ENCODE measurements at places on chromosomes 1 and 21. TPM values are rescaled to one million over a fixed set of nuclear protein-coding genes. Genes with fewer than 3 reads are reported as not detected.

CD160 gene
- polyA plus RNA-seq = 0.74 TPM

GRCh38 chr1:211650904-211651303, 24.5 kb downstream of the NEK2 start:
- no peaks in the 10 kb centered on the region for H3K36me3 ChIP-seq
- H3K27me3 ChIP-seq = peaks cover 8% of the 10 kb centered on the region
- no peak for DNase-seq
- H3K4me3 ChIP-seq = no peak overlapping the region
- no peak overlapping the region for H3K27ac ChIP-seq

DNA sequence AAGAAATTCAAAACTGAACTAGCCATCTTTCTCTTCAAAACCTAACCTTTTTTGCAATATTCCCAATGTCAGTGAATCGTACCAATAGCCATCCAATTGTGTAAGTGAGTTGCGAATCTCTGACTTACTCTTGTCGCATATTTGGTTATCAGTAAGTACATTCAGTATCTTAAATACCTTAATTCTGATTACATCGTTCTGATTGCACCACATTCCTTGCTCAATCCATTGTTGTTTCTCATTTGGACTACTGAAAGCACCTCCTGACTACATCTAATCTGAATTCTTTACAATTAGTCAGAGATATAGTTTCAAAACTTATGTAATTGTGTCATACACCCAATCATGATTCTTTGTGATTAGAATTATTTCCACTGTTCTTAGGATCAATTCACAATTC, 16.8 kb upstream of the BRINP3 start:
- H3K27ac ChIP-seq = no peak overlapping the region
- H3K36me3 ChIP-seq = no peaks in the 10 kb centered on the region
- no peak for DNase-seq
- H3K4me1 ChIP-seq = no peaks in the 10 kb centered on the region

GRCh38 chr1:89273324-89273778, 691 bp upstream of the GBP5 start:
- H3K27ac ChIP-seq = peak overlapping the region; percentile 90
- DNase-seq = no peak
- no peaks in the 10 kb centered on the region for H3K27me3 ChIP-seq
- peaks cover 33% of the 10 kb centered on the region for H3K4me1 ChIP-seq
- peak overlapping the region; percentile 95 for H3K4me3 ChIP-seq

DNA sequence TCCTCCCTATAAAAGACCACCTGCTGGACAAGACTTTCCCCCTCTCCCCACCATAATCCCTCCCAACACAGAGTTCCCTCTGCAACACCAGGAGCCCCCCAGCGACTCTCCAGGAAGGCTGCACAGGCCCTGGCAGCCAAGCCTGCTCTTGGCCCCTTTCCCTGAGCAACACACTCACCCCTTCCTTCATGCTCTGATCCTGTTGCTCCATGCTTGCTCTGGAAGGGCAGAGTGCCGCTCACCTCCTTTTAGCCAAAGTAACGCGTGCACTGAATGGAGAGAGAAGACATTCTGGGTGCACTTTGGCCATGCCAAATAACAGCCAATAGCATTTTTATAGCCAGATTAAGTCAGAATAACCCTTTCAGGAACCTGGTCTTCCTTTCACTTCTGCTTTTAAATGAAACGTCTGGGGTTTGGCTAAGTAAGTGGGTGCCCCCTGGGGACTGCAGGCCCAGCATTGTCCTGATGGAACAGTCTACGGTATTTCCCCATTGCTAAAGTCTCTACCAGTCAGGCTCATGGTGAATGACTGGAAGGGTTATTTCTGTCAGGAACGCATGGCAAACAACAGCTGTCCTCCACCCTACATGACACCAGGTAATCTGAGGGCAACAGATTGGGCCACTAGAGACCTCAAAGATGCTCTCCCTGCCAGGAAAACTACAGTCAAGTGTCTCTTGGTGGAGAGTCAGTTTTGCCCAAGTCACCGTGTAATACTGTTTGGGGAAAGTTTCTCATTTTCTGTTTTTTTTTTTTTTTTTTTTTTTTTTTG, at the start of gene SLC2A5:
SLC2A5 (minus strand) TSS at position 310 of the 775 bp plus-strand sequence; CDS start at position 211, 99 bp downstream.
- peak within 1 kb of the TSS; percentile 98 for H3K4me3 ChIP-seq
- no peaks in the 10 kb centered on the region for H3K27me3 ChIP-seq
- peaks cover 78% of the 10 kb centered on the region for H3K4me1 ChIP-seq
- DNase-seq = peak; percentile 87
- no peaks in the 10 kb centered on the region for H3K36me3 ChIP-seq
- peak within 1 kb of the TSS; percentile 77 for H3K27ac ChIP-seq

SPRR3 gene
- polyA plus RNA-seq = not detected

- H3K36me3 ChIP-seq = no peaks in the 10 kb centered on the region
- peak overlapping the region; percentile 0 for H3K27ac ChIP-seq
- peaks cover 17% of the 10 kb centered on the region for H3K4me1 ChIP-seq
These were observed 19.9 kb downstream of the ELAPOR1 start for GRCh38 chr1:109133815-109134214.

BACE2 gene
- polyA plus RNA-seq = 108 TPM

DNA sequence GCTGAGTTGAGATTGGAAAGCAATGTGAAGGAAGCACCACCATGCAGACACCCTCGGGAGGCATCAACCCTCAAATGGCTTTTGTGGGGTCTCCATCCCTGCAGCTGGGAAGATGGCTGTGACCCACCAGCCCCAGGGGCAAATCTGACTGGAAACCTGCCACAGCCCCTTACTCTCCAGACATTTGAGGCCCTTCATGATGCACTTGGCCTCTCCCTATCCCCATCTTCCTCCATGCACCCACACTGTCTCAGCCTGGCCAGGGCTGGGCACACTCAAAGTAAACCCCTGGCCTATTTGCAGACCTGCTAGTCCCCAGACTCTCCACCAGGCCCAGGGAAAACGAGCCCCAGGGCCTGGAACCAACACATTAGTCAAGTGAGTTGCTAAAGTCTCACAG, 205.2 kb downstream of the MATN1 start:
- DNase-seq = no peak
- no peak overlapping the region for H3K4me3 ChIP-seq
- H3K36me3 ChIP-seq = no peaks in the 10 kb centered on the region
- no peaks in the 10 kb centered on the region for H3K4me1 ChIP-seq

OPTC gene
- polyA plus RNA-seq = not detected

GRCh38 chr1:90713741-90714509, 3.2 kb downstream of the BARHL2 start:
- H3K27ac ChIP-seq = no peak overlapping the region
- H3K4me3 ChIP-seq = no peak overlapping the region
- peaks cover 9% of the 10 kb centered on the region for H3K4me1 ChIP-seq

DNA sequence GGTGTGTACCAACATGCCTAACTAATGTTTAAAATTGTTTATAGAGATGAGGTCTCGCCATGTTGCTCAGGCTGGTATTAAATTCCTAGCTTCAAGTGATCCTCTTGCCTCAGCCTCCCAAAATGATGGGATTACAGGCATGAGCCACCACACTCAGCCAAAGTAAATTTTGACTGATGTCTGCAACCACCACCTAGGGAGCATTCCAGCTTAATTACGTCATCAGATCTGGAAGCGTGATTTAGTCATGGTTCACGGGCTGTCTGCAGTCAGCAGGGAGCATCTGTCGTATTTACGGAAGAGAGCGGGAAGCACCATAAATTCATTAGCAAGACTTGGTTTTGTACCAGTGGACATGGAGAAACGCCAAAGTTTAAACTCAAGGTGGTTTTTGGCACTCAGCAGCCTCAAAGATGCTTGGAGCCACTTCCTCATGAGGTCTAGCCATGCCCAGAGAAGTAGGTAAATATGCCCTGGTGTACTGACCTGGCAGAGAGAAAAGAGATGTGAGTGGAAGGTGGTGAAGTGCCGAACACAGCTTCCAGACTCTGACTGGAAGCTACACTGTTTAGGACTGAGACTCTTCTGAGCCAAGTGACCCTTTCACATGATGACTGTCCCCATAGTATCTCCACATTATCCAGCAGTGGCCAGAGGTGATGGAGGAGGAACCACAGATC, 60.8 kb upstream of the SLC35F3 start:
- no peak overlapping the region for H3K4me3 ChIP-seq
- peaks cover 4% of the 10 kb centered on the region for H3K27me3 ChIP-seq
- H3K4me1 ChIP-seq = no peaks in the 10 kb centered on the region
- DNase-seq = no peak

GRCh38 chr1:185166106-185166505, 9.1 kb downstream of the SWT1 start:
- DNase-seq = no peak
- H3K27me3 ChIP-seq = no peaks in the 10 kb centered on the region
- H3K4me1 ChIP-seq = peaks cover 9% of the 10 kb centered on the region

DNA sequence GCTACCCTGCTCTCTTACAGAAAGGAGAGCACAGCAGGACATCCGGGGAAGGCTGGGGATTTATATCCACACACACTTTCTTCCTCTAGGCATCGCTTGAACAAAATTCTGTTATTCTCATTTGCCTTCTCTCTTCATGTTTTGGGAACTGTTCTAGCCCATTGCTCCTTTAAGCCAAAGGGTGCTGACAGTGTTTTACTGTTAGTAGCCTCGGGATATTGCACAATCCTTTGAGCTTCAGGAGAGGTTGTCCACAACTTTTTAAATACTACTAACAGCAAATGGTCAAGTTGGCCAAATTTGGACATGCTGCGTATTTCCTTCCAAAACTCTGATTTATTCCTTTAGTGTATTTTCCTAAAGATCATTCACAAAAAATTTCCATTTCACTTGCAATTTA, 579.2 kb upstream of the RGS18 start:
- H3K27ac ChIP-seq = no peak overlapping the region
- H3K36me3 ChIP-seq = no peaks in the 10 kb centered on the region
- H3K4me3 ChIP-seq = no peak overlapping the region
- H3K27me3 ChIP-seq = no peaks in the 10 kb centered on the region
- no peak for DNase-seq

GRCh38 chr1:18293291-18293690, 185.7 kb downstream of the IGSF21 start:
- no peak for DNase-seq
- H3K4me1 ChIP-seq = no peaks in the 10 kb centered on the region
- H3K36me3 ChIP-seq = no peaks in the 10 kb centered on the region
- H3K4me3 ChIP-seq = no peak overlapping the region
- no peak overlapping the region for H3K27ac ChIP-seq

- H3K27ac ChIP-seq = no peak overlapping the region
- H3K36me3 ChIP-seq = peaks cover 7% of the 10 kb centered on the region
- no peak overlapping the region for H3K4me3 ChIP-seq
- peaks cover 19% of the 10 kb centered on the region for H3K27me3 ChIP-seq
These were observed 11.3 kb downstream of the HIVEP3 start for GRCh38 chr1:41907446-41907845.

- DNase-seq = no peak
- H3K27ac ChIP-seq = no peak overlapping the region
- H3K4me1 ChIP-seq = peaks cover 5% of the 10 kb centered on the region
- H3K36me3 ChIP-seq = no peaks in the 10 kb centered on the region
- peaks cover 19% of the 10 kb centered on the region for H3K27me3 ChIP-seq
These were observed 142.9 kb downstream of the ROR1 start for GRCh38 chr1:63916485-63917360.

DNA sequence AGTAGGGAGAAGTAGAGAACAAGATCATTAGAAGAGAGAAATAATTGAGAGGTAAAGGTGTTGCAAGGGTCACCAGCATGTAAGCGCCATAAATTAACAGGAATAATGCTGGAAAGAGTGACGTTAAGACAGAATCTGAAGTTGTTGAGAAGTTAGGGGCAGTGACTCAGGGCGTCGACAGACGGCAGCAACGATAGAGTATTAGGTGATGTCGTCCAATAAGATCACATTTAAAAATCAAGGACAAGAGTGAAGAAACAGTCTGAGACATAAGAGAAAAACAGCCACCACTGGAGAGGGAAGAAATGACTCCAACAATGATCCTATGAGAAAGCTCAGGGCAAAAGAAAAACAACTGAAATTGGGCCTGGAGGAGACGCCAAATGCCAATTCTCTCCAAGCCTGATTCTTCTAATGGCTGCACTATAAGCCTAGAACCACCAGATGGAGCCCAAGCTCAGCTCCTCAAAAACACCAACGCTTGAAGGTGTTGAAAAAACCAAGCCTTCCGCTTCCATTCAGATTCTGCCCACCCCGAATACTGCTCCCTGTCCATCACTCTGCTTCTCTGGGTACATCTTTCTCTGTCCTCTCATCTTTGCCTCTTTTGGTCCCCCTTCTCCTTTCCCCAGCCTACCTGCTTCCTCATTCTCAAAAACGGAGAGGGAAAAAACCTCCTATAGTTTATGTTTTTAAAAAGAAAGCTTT, 70.0 kb downstream of the LUZP1 start:
- peaks cover 33% of the 10 kb centered on the region for H3K4me1 ChIP-seq
- H3K27me3 ChIP-seq = no peaks in the 10 kb centered on the region
- no peak overlapping the region for H3K4me3 ChIP-seq
- peaks cover 10% of the 10 kb centered on the region for H3K36me3 ChIP-seq

PGM1 gene
- 18.6 TPM for polyA plus RNA-seq

DNA sequence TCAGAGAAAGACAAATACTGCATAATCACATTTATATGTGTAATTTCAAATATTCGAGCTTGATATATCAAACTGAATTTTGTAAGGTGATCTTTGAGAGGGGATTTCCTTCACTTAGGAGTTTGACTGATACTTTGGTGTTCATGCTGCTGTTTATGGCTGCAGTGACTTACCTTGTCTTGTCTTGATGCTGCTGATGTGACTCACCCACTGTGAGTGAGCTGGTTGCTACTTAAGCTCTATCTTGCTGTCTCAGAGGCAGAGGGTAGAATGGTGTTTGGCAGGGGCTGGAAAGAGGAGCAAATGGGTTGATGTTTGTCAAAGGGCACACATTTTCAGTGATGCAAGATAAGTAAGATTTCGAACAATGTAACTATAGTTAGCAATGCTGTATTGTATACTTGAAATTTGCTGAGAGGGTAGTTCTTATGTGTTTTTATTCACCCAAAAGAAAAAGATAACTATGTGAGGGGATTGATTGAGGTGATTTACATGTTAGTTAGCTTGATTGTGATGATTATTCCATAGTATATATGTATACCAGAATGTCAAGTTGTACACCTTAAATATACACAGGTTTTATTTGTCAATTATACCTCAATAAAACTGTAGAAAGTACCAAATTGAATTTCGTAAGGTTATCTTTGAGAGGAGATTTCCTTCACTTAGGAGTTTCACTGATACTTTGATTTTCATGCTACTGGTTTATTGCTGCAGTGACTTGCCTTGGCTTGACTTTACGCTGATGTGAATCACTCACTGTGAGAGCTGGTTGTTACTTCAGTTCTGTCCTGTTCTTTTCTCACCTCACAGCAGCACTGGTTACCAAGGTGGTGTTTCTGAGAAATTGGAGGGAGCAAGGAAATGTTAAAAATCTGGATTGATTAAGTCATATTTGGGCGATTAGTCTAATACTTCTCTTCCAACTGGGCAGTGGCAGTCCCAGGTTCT, 94.5 kb upstream of the SLC5A9 start:
- H3K27me3 ChIP-seq = peaks cover 25% of the 10 kb centered on the region
- H3K4me1 ChIP-seq = no peaks in the 10 kb centered on the region
- no peak for DNase-seq
- H3K36me3 ChIP-seq = no peaks in the 10 kb centered on the region
- H3K27ac ChIP-seq = no peak overlapping the region
- no peak overlapping the region for H3K4me3 ChIP-seq

GRCh38 chr1:23558140-23558871, 995 bp downstream of the ID3 start:
- DNase-seq = no peak
- peaks cover 69% of the 10 kb centered on the region for H3K4me1 ChIP-seq
- peaks cover 5% of the 10 kb centered on the region for H3K36me3 ChIP-seq
- H3K4me3 ChIP-seq = peak overlapping the region; percentile 98

- no peaks in the 10 kb centered on the region for H3K4me1 ChIP-seq
- DNase-seq = no peak
- H3K27ac ChIP-seq = no peak overlapping the region
- H3K27me3 ChIP-seq = no peaks in the 10 kb centered on the region
- no peaks in the 10 kb centered on the region for H3K36me3 ChIP-seq
- H3K4me3 ChIP-seq = no peak overlapping the region
These were observed 853.8 kb downstream of the USP25 start for GRCh38 chr21:16583556-16583955.

DIO1 gene
- polyA plus RNA-seq = not detected

ETV3L gene
- not detected for polyA plus RNA-seq

LCE6A gene
- not detected for polyA plus RNA-seq
